NCI-H146 (cell line): ENCODE measurements at places on chromosomes 12 and 14.

DNA sequence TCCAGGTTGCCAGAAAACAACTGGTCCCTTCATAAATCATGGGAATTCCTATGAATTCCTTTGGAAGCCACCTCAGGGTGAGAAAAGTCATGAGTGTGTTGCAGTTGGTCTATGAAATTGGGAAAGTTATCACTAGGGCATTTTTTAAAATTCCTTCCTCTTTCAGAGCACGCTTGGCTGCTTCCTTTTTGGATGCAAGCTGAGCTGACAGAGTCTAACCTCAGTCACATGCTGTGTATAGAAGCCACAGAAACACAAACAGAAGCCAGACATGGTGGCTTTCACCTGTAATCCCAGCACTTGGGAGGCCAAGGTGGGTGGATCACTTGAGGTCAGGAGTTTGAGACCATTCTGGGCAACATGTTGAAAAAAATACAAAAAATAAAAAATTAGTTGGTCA, 21.7 kb upstream of the HELB start:
- DNase-seq: no peak

DNA sequence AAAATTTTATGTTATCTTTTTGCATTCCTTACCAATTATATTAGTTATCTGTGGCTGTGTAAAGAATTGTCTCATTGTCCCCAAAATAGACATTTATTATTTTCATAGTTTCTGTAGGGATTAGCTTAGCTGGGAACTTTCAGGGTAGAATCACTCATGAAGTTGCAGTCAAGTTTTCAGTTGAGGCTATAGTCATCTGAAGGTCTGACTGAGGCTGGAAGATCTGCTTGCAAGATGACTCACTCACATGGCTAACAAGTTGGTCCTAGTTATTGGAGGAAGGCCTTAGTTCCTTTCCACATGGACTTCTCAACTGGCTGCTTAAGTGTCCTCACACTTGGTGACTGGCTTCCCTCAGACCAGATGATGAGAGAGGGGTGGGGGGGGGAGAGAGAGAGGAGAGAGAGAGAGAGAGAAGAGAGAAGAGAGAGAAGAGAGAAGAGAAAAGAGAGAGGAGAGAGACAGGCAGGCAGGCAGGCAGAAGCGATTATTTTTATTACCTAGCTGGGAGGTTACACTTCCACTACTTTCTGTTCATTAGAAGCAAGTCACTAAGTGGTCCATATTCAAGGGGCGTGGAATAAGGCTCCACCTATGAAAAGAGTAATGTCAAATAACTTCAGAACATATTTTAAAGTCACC, 6.4 kb downstream of the AP5M1 start:
- DNase-seq: no peak

GRCh38 chr12:118372541-118373495, at the start of gene TAOK3:
TAOK3 (minus strand) TSS chr12:118372907; CDS start chr12:118255567, 117,340 bp downstream.
- DNase-seq: peak; percentile 99

- no peak for DNase-seq
Observed at GRCh38 chr12:64001439-64001838, 156.9 kb downstream of the SRGAP1 start.

DNA sequence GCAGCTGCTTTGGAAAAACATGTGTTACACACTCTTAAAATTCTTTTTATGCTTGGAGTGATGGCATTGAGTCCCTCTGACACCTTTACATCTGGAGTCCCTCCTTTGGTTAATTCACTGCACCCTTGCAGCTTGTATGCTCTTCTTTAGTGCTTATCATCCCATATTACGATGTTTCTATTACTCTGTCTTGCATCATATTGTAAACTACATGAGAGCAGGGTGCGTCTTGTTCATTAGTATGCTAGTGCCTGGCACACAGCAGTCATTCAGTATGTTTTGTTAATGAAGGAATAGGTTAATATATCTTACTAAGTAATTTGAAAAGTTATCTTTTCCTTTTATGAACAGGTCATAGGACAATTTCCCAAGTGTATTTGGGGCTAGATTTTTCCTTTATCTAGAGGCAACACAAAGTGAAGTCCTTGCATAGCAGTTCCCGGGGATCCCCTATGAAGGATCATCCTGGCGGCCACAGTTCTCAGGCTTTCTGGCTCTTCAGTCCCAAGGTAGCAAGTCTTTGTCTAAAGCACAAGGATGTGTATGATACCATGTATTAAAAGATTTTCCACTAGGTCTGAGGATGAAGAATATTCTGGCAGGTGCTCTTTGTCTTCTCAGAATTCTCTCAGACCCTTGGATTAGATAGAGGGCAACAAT, 363.8 kb downstream of the FUT8 start:
- no peak for DNase-seq

GRCh38 chr12:49366096-49366651, 1.1 kb upstream of the SPATS2 start:
- peak; percentile 88 for DNase-seq

DNA sequence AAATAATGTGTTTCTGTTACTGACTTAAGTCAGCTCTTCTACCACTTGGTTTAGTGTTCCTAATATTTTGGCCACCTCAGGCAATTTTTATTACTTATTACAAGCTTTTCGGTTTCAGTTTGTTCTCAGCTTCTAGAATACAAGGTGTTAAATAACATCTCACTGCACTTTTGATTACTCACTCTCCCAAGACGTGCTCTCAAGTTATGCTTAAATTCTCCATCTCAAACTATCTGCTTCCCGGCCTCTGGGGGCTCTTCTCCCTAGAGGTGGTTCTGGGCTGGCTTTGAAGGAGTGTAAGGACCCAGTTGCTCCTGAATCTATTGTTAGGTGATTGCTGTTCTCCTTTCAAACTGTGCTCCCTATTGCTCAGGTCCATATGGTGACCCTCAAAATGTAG, 193.9 kb upstream of the DDHD1 start:
- DNase-seq: no peak

GRCh38 chr12:83823386-83824045, 1089.1 kb downstream of the SLC6A15 start:
- DNase-seq: peak; percentile 3

- no peak for DNase-seq
Observed at GRCh38 chr14:88562532-88562830, 356 bp upstream of the ZC3H14 start.

- no peak for DNase-seq
Observed at GRCh38 chr14:24139272-24139934, 2.0 kb downstream of the EMC9 start.

GRCh38 chr12:123559468-123559867, 24.9 kb upstream of the TMED2 start:
- no peak for DNase-seq

DNA sequence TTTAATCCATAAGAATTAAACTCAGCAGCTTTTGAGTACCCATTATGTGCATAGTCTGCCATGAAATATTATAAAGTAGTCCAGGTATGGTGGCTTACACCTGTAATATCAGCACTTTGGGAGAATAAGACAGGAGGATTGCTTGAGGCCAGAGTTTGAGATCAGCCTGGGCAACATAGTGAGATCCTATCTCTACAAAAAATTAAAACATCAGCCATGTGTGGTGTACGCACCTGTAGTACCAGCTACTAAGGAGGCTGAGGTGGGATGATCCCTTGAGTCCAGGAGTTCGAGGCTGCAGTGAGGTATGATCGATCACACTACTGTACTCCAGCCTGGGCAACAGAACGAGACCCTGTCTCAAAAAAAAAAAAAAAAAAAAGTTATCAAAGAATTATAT, 15.3 kb downstream of the MARK3 start:
- no peak for DNase-seq

GRCh38 chr12:111304642-111305071, 64.2 kb downstream of the PHETA1 start:
- DNase-seq: no peak

DNA sequence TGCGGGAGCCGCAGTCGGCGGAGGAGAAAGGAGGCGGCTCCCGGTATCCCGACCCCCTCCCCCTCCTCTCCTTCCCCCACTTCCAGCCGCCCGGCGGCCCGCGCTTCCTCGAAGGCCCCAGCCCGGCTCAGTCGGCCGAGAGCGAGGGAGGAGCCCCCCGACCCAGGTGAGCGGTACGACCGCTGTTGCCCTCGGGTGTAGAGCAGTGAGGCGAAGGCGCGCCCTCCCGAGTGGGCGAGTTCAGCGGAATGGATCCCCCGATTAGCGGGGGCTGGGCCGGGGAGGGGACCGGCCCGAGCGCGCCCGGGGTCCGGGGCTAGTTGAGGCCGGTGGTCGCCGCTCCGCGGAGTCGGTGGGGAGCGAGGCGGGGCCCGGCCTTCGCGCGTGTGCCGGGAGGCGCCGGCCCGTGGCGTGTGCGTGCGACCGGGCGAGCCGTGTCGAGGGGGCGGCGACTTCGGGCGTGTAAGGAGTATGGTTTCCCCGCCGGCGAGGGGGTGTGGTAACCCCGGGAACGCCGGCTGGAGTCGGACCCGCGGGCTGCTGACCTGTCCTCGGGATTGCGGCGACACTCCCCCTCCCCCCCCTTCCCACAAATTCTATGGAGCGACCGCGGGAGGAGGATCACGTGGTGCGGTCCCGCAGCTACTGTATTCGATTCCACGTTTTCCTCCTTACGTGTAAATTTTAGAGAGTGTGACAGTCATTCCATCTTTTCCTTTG, 501 bp downstream of the RIMKLB start:
- peak; percentile 63 for DNase-seq

DNA sequence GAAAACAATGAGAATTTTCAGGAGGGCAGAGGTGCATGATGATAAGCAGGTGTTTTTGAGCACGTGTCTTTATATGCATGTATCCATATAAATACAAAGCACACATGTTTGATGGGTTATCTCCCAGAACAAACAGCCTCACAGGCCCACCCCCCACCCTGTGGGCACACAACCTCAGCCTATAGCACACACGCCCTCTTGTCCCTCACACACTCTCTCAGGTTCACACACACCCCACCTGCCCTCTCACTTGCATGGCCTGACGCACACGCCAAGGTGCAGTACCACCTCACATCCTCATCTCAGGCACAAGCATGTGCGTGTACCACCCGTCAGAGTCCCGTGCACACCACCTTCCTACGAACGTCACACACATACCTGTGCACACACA, 8.6 kb upstream of the KRT8 start:
- peak; percentile 76 for DNase-seq

GRCh38 chr14:97523936-97524335, 726.8 kb downstream of the VRK1 start:
- DNase-seq: no peak

DNA sequence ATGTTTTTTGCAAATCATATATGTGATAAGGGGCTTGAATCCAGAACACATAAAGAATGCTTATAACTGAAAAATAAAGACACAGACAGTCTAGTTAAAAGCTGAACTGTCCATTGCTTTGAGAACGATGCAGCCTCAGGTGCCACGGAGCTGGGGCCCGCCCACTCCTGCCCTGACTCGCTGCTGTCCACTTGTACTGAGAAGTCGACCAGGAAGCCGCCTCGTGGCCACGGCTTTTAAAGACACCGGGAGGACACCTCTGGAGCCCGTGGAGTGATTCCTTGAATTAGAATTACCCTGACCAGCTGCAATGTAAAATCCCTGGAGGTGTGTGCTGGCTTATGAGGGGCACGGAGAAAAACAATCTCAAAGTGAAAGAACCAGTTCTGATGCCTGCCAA, 23.9 kb upstream of the TEX22 start:
- DNase-seq: no peak

DNA sequence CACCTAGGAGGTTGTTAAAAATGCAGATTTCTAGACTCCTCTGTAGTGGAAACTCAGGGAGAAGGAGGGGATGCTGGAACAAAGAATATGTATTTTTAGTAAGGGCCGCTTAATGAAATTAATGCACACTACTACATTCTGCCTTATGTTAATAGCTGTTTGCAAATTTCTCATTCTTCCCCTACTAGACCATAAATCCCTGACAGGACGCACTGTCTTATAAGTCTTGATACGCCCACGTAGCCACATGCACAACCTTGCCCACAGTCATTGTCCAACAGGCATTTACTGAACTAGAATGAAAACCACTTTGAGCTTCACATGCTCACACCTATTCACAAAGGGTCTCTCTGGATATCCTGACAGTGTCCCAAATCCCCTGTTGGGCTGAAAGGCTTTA, 10.5 kb downstream of the KRT2 start:
- DNase-seq: no peak

GRCh38 chr14:64387232-64387781, 846 bp upstream of the MTHFD1 start:
- peak; percentile 57 for DNase-seq

DNA sequence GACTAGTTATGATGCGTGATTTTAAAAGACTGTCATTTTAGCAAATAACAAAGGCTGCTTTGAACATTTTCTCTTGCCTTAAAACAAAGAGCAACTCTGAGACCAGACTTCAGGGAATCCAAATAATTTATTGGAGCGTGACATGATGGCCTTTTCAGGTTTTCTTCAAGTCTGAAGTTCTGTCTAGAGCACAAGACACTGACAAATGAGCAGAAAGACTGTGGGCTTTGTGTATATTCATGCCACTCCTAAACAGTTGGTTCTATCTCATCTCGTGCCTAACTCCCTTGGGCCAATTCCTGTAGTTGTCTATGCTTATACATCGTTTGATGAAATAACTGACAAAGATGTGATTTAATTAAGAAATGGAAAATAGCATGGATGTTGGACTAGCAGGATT, 47.5 kb downstream of the IFT81 start:
- no peak for DNase-seq

DNA sequence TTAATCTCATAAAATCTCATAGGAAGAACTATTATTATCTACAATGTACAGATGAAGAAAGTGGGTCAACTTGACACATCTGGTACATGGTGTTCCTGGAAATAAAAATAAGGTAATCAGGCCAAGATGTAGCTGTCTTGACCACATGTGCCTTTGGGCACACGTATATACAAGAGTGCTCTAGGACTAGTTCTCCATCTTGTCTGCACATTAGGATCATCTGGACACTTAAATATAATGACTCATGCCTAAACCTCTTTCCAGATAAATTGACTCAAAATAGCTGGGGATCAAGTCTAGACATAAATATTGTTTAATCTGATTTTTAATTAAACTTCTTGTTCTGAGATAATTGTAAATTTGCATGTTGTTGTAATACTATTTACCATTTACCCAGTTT, 182.6 kb downstream of the CNTN1 start:
- no peak for DNase-seq

DNA sequence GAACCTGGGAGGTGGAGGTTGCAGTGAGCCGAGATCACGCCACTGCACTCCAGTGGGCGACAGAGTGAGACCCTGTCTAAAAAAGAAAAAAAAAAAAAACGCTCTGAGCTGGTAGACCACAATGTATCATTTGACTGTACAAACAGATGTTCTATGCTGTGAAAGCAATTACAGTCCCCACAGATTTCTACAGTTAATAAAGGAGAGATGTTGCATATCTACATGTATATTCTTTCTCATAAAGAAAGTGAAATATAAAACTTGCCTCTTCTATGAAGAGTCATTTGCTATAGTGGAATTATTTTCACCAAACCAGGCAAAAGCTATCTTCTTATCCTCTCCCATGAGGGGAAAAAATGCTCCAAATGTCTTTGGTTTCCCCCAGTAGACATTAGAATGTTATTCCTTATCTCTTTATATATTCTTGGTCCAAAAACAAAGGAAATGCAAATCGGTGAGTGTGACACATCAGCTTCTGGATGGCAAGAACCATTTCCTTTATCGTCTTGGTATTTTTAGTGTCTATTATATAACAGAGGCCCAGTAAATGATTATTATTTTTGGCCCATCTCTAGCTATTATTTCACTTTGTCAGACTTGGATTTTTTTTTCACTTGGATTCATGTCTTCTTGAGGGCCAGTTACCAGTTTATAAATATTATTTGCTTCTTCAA, 230.4 kb downstream of the SSPN start:
- no peak for DNase-seq

GRCh38 chr12:87082756-87083155, 826.6 kb upstream of the MGAT4C start:
- no peak for DNase-seq
